M059J (cell line): ENCODE measurements at places on chromosomes 16 and 17.
A peak's percentile ranks its signal among the peaks of the same experiment; 100 is the strongest.

- DNase-seq = peak; percentile 45
Observed at GRCh38 chr17:50593321-50593720, 32.8 kb downstream of the CACNA1G start.

DNA sequence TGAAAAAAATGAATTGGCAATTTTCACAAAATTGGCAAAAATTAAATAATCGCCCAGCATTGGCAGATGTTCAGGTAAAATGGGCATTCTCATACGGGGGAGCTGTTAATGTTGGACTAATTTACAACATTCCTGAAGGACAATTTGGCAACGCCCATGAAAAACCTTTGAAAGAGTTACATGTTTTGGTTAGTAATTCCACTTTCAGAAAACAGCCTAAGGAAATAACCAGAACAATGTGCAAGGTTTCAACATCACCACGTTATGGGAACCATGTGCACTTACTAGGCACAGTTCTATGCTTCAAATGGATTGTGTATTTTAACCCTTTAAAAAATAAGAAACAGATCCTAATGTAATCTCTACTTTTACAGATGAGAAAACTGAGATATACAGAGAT is 62.7 kb downstream of the CDYL2 start:
- DNase-seq = peak; percentile 34

DNA sequence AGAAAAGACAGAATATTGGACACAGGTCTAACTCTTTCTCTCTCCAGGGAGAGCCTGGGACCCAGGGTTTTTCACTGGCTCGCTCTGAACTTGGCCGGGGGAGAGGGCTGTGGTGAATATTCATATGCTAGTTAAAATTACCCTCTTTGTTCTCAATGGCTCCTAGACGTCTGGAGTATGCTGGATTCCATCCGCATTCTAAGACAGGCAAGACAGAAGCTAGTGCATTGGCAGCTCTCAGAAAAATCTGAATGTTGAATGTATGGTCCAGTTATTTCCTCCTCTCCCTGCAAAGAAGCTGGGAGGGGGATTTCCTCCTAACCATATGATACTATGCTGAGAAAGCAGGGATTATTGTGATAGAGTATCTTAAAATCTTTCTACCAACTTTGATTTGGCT is 5.6 kb upstream of the KRT34 start:
- DNase-seq = no peak

DNA sequence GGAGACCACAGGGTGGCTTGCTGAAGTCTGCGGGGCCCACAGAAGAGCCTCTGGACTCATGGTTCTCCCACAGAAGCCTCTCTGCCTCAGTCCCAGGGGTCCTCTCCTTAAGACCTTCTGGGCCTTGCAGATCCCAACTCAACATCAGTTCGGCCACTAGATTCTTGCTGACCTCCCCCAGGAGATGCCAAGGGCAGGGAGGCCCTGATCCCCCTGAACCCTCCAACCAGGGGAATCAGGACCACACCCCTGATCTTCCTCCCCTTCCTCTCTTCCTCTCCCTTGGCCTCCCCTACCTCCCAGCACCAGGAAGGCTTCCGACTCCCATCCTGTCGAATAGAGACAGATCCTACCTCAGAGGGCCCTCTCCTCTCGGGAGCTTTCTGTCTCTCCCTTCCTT is 53.4 kb downstream of the NOS2 start:
- DNase-seq = no peak

- no peak for DNase-seq
Observed at GRCh38 chr17:39549747-39550573, 57.8 kb downstream of the NEUROD2 start.

DNA sequence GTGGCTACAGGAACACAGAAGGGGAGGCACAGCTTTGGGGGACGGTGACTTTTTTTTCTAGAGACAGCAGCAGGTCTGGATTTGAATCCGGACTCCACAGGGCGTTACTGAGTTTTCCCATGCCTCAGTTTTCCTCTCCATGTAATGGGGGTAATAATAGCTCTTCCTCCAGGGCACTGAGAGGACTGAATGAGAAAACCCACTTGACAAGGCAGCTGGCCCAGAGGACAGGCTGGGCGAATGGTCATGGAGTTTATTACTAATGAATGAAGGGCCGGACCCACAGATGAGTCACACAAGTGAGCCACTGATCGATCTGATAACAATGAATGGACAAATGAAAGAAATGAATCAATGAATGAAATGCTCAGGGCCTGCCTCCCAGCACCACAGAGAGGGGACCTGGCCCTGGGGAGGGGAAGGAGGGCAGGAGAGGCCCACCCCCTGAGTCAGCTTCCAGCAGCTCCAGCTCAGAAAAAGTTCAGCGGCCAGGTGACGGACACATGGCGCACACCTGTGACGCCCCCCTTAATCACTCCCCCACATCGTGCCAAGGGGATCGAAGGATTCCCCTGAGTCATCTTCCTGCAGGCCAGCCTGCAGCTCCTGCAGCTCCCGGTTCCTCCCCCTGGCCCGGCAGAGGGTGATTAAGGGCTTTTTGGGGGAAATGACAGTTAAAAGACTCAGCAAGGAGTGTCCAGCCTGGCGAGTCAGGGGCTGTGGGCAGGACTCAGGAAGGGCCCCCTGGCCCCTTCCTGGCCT is 54.3 kb downstream of the SOCS1 start:
- DNase-seq = peak; percentile 95
